ENCODE measurements at places on chromosomes 16 and 17.

GRCh38 chr16:8278031-8278580 lies 312.2 kb downstream of the TMEM114 start:
- DNase-seq: no peak

DNA sequence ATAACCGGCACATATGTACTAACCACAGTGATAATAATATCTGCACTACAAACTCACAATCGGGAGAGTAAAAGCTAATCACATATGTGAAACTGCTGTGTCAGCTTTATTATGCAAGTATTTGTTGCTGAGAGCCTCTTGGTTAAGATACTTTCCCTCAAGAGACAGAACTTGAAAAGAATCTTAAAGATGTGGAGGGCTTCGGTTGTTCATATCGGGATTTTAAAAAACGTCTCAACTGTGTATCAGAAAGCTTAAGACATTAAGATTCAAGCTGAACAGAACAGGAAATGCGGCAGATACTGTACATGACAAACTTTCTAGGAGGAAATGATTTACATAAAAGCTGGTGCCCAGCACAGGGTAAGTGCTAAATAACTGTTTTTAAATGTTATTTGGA lies 27.5 kb upstream of the HLF start:
- no peak for DNase-seq

GRCh38 chr16:38941-39892 lies 14.2 kb downstream of the POLR3K start:
- no peak for DNase-seq

GRCh38 chr16:73067671-73068540 lies 20.0 kb upstream of the ZFHX3 start:
- DNase-seq: no peak

- DNase-seq: no peak
Measured at GRCh38 chr16:87622756-87623319, 20.5 kb downstream of the JPH3 start.

DNA sequence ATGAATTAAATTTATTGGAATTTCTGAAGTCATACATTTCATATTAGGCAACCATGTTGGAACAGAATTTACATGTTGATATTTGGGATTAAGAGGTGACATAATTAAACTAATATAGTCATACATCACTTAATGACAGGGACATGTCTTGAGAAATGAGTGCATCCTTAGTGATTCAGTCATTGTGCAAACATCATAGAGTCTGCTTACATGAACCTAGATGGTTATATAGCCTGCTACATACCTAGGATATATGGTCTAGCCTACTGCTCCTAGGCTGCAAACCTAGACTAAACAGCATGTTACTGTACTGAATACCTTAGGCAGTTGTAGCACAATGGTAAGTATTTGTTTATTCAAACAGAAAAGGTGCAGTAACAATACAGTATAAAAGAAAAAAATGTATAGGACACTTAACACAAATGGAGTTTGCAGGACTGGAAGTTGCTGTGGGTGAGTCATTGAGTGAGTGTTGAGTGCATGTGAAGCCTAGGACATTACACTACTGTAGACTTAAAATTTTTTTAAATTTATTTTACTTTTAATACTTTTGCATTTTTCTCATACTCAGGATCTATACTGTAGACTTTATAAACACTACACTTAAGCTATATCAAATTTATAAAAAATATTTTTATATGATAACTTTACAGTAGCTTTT lies 85.6 kb downstream of the OMG start:
- DNase-seq: no peak

GRCh38 chr16:67667453-67667816 lies 821 bp downstream of the C16orf86 start:
- DNase-seq: no peak

GRCh38 chr16:75402821-75403475 lies 30.4 kb downstream of the CFDP1 start:
- DNase-seq: no peak

- DNase-seq: peak; percentile 90
Measured at GRCh38 chr17:82603981-82604448, 44.2 kb downstream of the WDR45B start.

DNA sequence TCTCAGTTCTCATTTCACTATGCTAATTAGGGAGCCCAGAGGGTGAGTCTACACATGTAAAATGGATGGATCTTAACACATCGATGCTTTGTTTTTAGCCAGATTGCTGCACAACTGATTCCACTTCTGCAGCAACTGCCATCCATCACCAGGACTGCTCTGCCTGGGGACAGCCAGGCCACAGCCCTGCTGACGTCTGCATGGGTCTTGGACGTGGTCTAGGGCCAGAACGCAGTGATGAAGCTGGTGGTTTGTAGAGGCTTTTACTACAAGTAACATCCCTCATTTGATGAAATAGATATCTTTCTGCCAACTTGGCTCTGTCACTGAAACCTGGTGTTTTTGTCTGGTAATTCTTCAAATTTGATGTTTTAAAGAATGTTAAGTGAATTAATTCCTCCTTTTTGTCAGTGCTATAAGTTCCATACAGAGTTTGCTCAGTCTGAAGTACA lies 50.6 kb downstream of the MARCHF10 start:
- no peak for DNase-seq

GRCh38 chr17:76532072-76532651 lies 5.3 kb downstream of the CYGB start:
- no peak for DNase-seq

DNA sequence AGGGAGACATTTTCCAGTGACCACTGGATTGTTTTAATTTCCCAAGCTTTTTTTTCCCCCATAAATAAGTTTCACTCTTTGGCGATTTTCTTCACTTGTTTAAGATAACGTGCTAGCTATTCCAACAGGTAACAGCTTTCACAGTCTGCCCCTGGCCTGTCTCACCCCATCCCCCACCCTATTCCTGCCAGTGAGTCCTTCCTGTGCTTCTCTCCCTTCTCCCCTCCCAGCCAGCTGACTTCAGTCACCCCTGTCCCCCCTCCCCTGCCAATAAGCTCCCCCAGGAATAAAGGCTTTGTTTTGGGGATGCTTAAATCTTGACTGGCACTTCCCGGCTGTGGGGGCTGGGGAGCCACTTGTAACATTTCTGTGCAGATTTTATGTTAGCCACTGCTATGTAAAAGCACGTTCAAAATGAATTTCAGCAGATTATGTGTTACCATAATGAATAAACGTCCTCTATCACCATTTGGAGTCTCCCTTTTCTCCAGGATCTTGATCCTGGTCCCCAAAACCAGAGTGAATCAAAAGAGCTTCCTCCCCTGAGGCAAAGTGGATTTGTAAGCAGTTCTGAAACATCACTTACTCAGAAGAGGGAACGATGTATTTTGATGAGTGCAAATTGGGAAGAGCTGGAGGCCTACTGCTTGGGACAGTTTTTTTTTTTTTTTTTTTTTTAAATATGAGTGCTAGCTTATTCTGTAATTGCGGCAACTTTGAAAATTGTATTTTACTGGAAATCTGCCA lies 58.2 kb downstream of the IGF2BP1 start:
- no peak for DNase-seq

GRCh38 chr17:42188749-42189650 lies 3.7 kb upstream of the HCRT start:
- no peak for DNase-seq

Data from upper lobe of right lung (tissue), 1 donor.